Stimulated activated CD8-positive, alpha-beta memory T cell treated with anti-CD3 and anti-CD28 coated beads, Interleukin-12 subunit alpha, Interleukin-12 subunit beta, amount 100 ng/mL, for 4 hours (primary cell): ENCODE measurements at places on chromosomes 1 and 21.
A peak's percentile ranks its signal among the peaks of the same experiment; 100 is the strongest.

DNA sequence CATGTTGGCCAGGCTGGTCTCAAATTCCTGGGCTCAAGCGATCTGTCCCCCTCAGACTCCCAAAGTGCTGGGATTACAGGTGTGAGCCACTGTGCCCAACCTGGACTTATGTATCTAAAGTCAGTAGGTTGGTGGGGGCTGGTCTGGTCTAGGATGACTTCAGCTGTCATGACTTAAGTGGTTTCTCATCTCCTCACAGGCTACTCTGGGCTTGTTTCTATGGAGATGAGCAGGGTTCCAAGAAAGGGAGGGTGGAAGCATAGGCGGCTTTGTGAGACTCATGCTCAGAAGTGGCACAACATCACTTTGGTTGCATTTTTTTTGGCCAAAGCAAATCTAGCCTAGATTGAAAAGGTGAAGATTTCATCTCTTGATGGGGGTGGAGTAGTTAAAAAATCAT, 115.9 kb upstream of the IVNS1ABP start:
- DNase-seq = no peak

DNA sequence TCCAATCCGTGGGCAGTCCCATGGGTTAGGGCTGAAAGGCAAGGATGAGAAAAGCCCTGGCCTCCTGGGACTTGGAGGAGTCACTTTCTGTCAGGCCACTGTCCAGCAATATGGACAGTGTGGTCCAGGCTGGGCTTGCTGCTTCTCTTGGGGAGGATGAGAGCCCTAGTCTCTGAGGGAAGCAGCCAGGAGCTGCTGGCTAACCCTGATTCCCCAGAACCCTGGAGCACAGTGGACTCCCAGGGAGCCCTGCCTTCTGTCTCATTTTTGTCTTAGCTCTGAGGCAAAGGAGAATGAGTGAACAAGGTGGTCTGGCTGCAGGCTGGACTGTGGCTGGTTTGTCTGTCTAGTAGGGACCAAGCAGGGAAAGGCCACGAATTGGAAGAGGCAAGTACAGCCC, 23.8 kb upstream of the EDN2 start:
- DNase-seq = no peak

DNA sequence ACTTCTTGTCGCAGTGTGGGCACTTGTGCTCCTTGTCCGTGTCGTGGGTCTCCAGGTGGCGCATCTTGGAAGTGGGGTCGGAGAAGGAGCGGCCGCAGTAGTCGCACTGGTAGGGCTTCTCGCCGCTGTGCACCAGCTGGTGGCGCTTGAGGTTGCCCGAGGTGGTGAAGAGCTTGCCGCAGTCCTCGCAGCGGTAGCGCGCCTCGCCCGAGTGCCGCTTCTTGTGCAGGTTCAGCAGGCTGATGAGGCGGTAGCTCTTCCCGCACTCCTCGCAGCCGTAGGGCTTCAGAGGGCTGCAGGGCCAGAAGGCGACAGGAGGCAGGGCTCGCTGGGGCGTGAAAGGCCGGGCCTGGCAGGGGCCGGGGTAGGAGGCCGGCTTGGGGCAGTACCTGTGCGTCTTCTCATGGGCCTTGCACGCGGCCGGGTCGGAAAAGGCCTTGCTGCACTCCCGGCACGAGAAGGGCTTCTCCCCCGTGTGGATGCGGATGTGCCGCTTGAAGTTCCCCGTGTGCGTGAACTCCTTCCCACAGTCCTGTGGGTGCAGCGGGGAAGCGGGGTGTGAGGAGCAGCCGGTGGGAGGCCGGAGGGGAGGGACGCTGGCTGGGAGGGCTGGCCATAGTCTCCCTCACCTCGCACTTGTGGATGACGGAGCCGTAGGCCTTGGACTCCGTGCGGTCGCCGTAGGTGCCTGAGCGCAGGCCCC, 31.4 kb downstream of the ZBTB17 start:
- DNase-seq = no peak

GRCh38 chr21:38838598-38839327, 33.0 kb downstream of the ETS2 start:
- DNase-seq = no peak

GRCh38 chr1:112359961-112360767, 35.9 kb upstream of the CTTNBP2NL start:
- no peak for DNase-seq

DNA sequence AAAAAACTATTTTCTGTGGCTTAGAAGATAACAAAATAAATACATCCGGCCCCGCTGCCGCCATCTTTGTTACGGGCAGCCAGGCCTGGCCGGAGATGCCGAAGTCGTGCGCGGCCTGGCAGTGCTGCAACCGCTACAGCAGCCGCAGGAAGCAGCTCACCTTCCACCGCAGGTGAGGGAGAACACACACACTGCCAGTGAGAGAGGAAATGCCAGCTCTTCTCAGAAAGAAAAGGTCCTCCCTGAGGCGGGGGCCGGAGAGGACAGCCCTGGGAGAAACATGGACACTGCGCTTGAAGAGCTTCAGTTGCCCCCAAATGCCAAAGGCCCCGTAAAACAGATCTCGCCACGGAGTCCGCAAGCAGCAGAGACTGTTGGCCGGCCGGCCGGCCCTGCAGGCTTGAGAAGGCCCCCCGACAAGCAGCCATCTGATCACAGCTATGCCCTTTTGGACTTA, 323.2 kb downstream of the AMY1C start:
- no peak for DNase-seq

- DNase-seq = no peak
Measured at GRCh38 chr1:162663086-162663485, 30.8 kb downstream of the DDR2 start.

- no peak for DNase-seq
Measured at GRCh38 chr1:171645553-171646248, 6.8 kb downstream of the MYOC start.

GRCh38 chr1:184219414-184219813, 167.4 kb upstream of the C1orf21 start:
- no peak for DNase-seq

DNA sequence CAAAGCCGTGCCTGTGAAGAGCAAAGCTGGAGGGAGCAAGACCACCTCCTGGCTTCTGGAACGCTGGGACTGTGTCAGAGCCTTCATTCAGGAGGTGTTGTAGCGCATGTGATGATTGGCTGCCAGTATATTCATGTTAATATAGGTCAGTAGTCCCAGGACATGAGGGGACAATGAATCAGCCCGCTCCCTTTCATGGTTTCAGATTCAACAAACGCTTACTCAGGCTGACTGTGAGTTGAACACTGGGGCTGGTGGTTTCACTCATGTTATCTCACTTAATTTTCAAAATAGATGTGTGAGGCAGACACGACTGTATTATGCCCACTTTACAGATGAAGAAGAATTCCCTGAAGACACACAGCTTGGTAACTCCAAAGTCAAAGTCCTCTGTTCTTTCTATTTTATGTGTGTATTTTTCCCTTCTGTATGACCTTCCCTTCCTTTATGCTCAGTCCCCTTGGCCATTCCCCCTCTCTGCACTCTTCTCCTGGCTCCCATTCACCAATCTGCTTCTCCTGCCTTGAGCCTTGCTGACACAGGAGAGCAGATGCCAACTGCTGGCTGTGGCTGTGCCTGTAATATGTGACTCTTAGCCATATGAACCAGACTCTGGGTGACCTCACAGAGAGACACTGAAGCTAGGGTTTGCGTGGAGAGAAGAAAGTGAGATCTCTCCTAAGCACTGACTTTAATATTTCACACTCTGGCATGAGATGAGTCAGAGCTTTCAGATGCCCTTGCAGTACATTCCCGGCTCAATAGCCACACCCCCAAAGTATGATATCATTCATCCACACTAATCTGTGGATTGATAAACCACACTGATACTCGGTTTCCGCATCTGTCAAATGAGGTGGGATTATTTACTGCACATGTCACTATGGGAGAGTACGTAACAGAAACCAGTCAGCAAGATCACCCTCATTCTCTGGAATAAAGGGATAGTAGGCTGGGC, 31.4 kb upstream of the KIRREL1 start:
- DNase-seq = no peak

DNA sequence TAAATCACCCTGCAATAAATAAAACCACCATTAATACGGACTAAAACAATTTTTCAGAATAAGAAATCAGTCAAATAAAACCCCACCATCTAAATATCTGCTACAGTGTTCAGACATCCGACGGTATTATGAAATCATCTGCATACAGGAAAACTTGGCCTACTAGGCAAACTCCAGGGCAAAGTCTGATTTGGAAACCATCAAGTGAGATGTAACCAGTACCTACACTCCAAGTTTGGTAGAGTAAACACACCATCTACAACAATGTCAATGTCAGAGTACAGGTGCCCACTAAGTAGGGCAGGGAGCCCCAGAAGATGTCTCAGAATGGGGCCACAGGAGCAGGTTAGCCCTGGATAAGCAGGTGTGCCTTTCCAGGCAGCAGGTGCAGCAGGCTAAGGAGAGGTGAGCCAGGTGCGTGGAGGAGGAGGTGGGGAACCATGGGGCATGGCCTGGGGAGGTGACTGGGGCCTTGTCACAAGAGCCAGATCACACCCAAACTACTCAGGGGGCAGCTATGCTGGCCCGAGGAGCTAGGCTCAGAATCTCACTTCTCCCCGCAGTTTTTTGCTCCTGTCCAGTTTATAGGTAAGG, 59.6 kb downstream of the CAPZB start:
- DNase-seq = no peak

- DNase-seq = no peak
Measured at GRCh38 chr1:236323819-236324411, 42.2 kb upstream of the ERO1B start.

DNA sequence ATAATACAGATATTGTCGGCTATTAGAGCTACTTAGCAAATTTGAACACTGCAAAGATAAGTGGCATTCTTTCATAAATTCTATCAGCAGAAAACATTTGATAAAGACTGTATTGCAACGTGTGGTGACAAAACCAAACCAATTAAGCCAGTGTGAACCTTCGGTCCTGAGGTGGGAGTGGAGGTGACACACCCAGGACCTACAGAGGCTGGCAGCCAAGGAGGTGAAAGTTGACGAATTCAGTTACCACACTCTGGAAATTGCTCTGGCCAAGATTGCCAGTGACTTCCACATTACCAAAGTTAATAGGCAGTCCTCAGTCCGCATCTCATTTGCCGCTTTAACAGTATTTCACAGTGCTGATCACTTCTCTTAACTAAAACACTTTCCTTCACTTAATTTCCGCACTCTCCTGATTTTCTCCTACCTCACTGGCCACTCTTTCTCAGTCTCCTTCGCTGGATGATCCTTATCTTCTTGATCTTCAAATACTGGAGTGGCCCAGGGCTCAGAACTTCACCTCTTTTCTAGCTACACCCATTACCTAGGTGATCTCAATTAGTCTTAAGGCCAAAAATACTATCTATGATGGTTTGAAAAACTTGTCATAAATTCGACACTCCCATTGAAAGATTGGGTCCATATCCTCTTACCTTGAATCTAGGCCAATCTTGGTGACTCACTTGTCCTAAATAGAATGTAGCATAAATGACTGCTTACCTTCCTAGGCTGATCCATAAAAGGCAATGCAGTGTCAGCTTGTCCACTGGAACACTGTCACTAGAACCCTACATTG, 5.1 kb upstream of the CDC42BPA start:
- no peak for DNase-seq

DNA sequence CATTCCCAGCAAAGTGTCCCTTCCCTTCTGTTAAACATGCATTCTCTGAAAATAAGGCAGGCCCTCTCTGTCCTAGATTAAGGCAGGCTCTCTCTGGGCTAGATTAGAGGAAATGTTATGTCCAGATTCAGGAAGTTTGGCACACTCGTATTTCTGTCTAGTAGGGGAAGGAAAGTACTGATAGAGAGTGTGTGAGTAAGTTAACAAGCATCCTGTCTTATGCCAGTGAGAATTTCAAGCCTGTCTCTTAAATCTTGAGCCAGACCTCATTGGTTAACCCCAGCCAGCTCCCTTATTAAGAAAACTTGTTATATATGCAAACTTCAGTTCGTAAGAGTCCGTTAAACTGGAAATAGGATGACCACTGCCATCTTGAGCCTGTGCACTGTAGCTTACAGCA, 31.6 kb downstream of the IGSF5 start:
- no peak for DNase-seq

GRCh38 chr1:15941044-15941840, 34.7 kb downstream of the ZBTB17 start:
- no peak for DNase-seq

DNA sequence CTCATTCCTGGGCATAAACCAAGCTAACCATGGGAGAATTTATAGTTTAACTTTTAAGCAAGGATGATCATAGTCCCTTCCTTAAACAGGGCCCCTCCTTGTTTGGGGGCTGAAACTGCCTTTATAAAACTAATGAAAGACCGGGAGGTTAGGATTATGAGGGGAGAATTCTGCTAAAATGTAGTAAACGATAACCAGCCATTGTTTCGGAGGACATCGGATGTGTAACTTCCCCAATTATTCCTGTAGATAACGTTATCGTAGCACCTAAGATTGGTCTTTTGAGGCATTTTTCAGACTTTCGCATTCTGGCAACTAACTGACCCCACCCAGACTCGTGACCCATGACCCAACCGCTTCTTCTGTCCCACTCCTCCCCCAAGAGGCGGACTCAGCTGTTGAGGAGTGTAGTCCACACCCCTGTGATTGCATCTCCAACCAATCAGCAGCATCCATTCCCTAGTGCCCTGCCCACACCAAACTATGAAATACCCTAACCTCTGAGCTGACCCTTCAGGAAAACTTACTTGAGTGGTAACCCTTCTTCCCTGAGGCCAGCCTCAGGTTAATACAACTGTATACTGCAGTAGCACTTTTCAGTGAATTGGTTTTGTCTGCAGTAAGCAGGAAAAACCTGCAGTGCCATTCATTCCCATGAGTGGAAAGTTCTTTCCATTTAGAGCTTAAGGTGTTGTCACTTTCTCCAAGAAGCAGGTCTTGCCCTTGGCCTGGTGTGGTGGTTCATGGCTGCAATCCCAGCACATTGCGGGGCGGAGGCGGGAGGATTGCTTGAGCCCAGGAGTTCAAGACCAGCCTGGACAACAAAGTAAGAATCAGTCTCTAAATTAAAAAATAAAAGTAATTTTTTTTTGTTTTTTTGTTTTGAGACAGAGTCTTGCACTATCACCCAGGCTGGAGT, 823 bp upstream of the SYF2 start:
- peak; percentile 17 for DNase-seq

GRCh38 chr1:245946905-245947304, 560.2 kb downstream of the SMYD3 start:
- DNase-seq = no peak
